ENCODE measurements at places on chromosomes 6 and 20. TPM values are rescaled to one million over a fixed set of nuclear protein-coding genes. Genes with fewer than 3 reads are reported as not detected.

DNA sequence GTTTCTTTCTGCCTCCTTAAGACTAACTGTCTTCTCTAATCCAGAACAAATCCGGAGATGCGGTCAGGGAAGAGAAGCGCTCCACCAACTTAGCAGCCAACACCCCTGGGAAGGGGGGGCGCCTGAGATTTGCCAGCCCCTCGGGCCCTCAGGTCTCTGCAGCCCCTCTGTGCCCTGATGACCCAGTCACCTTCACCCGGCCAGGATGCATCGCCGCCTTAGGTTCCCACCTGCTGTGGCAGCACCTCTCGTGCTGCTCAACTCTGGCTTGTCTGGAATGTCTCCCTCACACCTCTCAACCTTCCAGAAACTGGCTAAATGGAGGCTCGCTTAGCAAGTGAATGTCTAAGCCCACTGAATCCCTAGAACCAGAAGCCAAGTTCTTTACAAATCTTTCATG lies 28.0 kb upstream of the AAR2 start:
- no peak for DNase-seq

GRCh38 chr6:92469186-92469828 lies 950.1 kb downstream of the EPHA7 start:
- no peak for DNase-seq

Gene GSTA3
- total RNA-seq, result not detected

Gene BPIFB1
- total RNA-seq, result 0.66 TPM

Gene TP53TG5
- 1.3 TPM for total RNA-seq

DNA sequence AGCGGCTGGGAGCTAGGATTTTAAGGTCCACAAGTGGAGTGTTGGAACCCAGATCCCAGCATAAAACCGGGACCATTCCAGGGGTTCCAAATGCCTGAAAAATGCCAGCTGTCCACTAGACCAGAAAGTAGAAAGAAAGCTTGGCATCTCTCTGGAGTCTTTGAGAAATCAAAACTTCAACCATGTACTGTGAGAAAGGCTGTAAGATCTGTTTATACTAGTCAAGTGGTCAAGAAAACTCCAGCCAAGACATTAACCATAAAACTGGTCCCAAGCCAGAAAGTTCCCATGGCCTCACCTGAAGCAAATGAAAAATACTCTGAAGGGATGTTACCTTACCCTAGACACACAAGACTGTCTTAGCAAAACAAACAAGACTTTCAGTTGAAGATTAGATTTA lies 112.6 kb downstream of the DCDC2 start:
- no peak for DNase-seq

GRCh38 chr6:42841844-42842584 lies 37.4 kb upstream of the RPL7L1 start:
- DNase-seq, result no peak

GRCh38 chr20:46709055-46709458 lies 392 bp upstream of the SLC2A10 start:
- no peak for DNase-seq

GRCh38 chr20:53922901-53923314 lies 147.5 kb downstream of the BCAS1 start:
- DNase-seq, result no peak

DNA sequence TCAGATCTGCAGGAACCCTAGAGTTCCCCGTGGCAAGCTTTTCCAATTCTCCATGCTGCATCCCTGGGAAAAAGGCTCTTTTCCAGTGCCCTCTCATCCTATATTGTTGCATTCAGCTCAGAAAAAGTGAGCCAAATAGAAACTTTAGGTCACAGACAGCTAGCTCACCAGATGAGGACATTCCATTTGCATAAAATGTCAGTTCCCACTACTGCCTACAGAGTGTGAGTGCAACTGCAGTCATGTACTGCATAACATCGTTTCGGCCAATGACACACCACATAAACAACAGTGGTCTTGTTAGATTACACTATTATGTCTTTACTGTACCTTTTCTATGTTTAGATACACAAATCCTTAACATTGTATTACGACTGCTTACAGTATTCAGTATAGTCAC lies 8.6 kb downstream of the HS3ST5 start:
- no peak for DNase-seq

DNA sequence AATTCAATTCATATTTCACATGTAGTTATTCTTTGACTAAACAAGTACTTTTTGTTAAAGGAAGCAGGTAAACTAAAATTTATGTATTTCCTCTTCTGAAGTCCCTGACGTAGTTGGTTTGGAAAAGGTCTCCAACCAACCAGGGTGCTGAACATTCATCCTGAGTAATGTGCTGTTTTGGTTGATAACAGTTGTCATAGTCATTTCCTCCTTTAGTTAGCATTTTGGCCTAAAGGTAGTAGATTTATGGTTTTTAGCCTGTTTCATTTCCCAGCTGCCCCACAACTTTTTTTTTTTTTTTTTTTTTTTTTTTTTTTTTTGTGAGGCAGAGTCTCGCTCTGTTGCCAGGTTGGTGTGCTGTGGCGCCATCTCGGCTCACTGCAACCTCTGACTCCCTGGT lies 382.8 kb upstream of the FLRT3 start:
- no peak for DNase-seq

DNA sequence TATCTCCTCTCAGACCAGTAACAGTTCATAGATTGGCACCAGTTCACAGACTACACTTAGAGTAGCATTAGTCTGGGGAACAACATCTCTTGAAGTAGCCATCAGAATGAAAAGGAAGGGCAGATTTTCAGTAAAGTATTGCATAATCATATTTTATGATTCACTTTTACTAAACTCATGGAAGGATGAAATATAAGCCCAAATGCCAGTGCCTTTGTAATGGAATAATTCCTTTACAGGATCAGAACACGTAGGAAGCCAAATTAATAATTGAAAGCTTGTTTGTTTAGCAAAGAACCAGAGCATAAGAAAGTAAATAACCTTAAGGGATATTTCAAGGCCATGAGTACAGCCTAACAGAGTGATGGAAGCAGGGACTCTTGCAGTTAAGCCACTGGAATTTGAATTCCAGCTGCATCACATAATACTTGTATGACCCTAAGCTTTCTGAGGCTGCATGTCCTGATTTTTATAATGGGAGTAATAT lies 11.4 kb upstream of the LOC128125822 start:
- DNase-seq, result no peak

Gene KAT14
- 11.1 TPM for total RNA-seq

DNA sequence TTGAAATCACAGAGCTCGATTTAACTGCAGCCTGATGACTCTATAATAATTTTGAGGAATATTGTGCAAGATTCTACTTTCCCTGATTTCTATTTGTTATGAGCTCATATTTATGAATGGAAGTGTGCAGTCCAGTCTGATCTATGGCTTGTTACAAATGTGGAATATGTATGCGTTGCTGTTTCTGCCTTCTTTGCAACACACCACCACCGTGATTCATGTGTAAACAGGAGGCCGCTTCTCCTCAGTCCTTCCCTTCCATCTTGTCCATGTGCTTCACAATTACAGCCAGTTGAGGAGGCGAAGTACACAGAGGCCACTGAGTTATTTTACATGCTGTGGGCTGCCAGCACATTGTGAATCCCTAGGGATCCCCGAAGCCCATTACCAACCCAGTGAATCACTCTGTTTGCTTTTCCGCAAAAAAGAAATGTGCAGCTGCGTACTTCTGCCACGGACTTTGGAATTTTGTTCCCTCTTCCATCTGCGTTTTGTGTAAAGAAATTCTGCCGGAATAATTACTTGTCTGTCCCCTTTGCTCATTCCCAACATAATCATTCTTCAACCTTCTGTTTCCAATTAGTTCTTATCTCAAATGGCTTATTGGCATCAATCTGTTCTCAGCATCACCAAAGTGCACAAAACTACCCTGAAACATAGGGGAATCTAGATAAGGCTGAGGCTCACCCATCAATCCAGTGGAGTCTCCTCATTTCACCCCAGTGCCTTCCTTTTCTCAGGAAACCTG lies 551.6 kb upstream of the CITED2 start:
- DNase-seq, result no peak

Gene TRIM40
- total RNA-seq, result 0.33 TPM

DNA sequence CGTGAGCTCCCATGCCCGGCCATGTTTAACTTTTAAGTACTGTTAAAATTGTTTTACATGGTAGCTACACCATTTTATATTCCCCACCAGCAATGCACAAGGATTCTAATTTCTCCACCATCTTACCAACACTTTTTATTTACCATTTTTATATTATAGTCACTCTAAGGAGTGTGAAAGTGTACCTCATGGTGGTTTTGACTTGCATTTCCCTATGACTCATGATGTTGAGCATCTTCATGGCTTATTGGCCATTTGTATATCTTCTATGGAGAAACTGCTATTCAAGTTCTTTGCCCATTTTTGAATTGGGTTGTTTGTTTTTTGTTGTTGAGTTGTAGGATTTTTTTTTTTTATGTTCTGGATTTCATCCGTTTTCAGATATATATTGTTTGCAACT lies 15.6 kb upstream of the BPHL start:
- no peak for DNase-seq

Gene CDH26
- total RNA-seq, result 1.6 TPM

DNA sequence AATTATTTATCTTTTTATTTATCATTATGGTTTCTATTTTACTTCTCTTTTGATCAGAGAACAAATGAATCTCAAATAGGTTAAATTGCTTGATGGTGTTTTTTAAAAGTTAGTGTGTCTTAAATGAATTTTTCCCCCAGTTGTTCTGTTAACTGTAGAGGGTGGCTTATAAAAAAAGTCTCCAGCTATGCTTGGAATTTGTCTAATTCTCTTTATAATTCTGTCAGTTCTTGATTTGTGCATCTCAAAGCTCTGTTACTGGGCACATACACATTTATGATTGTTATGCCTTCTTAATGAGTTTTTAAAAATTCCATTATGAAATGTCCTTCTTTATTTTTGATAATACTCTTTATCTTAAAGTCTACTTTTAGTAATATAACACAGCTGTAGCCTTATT lies 58.0 kb downstream of the LIN28B start:
- no peak for DNase-seq

Measured in breast epithelium (tissue), 4 donors.